Stimulated activated CD4-positive, alpha-beta T cell treated with anti-CD3 and anti-CD28 coated beads, TNF-alpha, amount 100 ng/mL, for 1 hour (primary cell): ENCODE measurements at places on chromosomes 5 and 9.

- DNase-seq, result no peak
These were observed 13.3 kb downstream of the MYOZ3 start for GRCh38 chr5:150674341-150674821.

DNA sequence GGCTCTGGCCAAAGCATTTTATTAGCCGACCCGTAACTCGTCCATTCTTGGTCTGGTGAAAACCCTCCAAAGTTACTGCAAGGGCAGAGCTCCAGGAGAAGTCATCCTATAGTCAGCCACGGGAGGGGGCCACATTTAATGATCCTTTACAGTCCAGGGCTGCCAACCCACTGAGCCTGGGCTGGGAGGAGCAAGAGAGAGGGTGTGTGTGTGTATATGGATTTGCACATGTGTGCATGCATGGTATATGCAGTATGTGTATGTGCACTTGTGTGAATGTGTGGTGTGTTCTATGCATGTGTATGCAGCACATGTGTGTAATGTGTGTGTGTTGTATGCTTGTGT is 4.2 kb upstream of the RASGEF1C start:
- no peak for DNase-seq

DNA sequence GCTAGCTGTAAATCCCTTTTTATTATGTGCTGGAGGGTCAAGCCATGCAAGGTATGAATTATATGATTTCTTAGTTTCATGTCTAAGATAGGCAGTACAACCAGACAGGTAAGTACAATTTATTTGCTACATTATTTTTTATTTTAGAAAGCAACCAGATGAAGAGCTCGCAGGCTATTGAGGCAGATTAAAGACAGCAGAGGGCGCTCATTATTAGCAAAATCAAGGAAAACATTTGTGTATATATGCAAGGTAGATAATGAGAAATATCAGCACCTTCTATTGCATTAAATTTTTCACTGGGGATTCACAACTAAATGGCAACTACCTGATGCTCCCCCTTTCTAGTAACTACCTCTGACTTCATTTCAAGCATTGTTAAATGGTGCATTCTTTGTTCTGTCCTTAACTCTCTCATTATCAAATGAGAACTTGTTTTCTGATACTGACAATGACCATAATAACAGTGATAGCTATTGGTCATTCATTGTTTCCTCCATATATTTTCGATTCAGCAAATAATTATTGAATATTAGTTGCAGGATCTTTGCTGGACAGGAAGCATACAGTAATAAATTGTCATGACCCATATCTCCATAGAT is 8.6 kb downstream of the SCGB3A2 start:
- DNase-seq, result no peak

GRCh38 chr9:106758911-106759310 is 104.1 kb upstream of the ZNF462 start:
- DNase-seq, result no peak

- no peak for DNase-seq
These were observed 115.7 kb upstream of the SMC2 start for GRCh38 chr9:103978396-103978795.

DNA sequence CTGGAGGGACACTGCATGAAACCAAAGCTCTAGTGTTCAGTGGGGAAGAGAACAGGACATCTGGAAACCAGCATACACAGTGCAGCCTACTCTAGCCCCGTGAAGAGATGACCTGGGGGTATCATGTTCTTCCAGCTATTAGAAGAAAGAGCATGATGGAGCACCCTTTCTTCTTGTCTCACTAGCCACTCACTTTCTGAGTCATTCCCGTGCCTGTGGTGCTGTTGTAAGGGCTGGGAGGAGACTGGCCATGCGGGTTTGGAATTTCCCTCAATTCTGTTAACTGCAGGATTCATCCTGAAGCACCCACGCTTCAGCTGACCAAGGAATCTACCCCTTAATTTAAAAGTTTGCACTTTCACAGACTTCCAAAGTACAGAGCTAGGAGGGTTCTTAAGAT is 137.0 kb downstream of the COL23A1 start:
- no peak for DNase-seq

DNA sequence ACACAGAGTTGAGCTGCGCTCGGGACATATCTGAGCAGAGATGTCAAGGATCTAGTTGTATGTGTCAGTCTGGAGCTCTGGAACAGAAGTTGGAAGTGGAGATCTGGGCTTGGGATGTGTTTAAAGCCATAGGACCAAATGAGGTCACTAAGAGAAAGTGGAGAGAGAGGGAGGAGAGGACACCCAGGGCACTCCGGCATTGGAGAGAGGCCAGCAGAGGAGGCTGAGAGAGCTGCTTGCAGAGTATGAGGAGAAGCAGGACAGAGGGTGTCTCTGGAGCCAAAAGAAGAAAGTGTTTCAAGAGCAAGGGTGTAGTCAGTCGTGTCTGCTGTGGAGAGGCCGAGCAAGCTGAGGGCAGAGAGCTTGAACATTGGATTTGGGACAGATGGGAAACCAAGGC is 34.7 kb downstream of the ARHGEF37 start:
- DNase-seq, result no peak

- no peak for DNase-seq
These were observed 88.3 kb downstream of the MTAP start for GRCh38 chr9:21890696-21891095.
